ENCODE measurements at places on chromosomes 5 and 9. TPM values are rescaled to one million over a fixed set of nuclear protein-coding genes. Genes with fewer than 3 reads are reported as not detected.

DNA sequence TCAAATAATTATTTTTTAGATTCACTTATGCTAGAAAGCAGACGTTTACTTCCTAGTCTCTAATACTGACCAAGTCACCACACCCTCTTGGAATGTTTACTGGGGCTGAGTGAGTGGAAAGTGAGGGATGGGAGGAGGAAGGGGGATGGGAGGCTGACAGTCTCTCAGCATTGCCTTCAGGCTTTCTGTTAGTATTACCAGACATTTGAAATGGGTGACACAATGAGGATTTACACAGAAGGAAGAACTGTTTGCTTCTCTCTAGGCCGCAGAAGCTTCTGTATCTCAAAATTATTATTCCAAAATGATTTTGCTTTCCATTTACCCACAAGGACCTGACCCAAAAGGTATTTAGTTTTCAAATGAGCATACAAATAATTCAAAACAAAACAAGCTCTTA is 232.8 kb upstream of the ZNF608 start:
- H3K36me3 ChIP-seq, result no peaks in the 10 kb centered on the region
- H3K27ac ChIP-seq, result no peak overlapping the region
- no peaks in the 10 kb centered on the region for H3K27me3 ChIP-seq

The SLC34A3 gene
- not detected for total RNA-seq

DNA sequence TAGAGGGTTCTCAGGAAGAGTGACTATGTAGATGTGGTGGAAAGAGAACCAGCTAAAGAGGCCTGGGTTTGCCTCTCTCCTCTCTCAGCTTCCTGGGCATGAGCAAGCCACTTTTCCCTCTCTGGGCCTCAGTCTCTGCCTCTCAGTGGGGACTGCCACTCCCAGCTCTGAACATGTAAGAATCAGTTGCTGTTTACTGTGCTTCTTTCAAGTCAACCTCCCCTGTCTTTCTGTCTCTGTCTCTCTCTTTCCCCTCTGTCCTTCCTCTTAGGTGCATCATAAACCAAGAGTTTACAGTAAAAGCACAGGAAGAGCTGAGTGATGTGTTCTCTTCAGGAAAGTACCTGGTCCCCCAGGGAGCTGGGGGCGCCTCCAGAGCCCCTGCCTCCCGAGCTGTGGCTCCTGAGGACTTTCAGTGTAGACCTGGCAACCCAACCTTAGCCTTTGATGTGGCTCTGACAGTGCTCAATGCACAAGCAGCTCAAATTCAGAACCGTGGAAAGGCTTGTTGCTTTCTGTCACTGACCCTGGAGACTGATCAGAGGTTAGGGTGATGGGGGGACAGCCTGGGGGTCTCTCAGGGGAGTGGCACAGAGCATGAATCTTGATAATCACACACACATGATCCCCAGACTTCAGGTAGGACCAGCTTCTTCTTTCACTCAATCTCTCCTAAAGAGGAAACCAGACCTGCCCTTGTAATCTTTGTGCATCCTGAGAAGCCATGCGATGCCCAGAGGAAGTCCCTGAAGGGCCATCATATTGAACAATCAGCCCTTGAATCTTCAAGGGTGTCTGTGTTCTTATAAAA is 59.4 kb upstream of the TNFSF8 start:
- no peak overlapping the region for H3K4me3 ChIP-seq
- H3K4me1 ChIP-seq, result no peaks in the 10 kb centered on the region
- no peak overlapping the region for H3K27ac ChIP-seq
- no peaks in the 10 kb centered on the region for H3K36me3 ChIP-seq

DNA sequence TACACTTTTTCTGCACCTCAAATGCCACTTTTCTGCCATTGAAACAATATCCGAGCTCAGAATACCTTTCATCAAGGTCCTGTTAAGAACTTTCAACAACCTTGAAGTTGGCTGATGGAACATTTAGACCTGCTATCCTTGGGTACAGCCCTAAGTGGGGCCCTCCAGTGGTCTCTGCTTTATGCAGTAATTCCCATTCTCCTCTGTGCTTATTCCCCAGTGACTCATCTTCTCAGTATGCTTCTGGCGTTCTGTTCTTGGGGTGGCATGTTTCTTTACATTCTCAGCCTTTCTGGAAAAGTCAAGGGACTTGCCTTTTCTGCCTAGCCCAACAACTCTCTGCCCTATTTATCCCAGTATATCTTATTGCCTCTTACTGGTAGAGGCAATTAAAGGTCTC is 7.1 kb downstream of the ANP32B start:
- H3K4me1 ChIP-seq, result peaks cover 63% of the 10 kb centered on the region
- H3K27me3 ChIP-seq, result no peaks in the 10 kb centered on the region
- no peak overlapping the region for H3K27ac ChIP-seq
- H3K36me3 ChIP-seq, result peaks cover 6% of the 10 kb centered on the region

- H3K4me1 ChIP-seq, result peaks cover 11% of the 10 kb centered on the region
- no peak for DNase-seq
- no peak overlapping the region for H3K4me3 ChIP-seq
Observed at GRCh38 chr5:138468133-138468965, 3.1 kb downstream of the EGR1 start.

DNA sequence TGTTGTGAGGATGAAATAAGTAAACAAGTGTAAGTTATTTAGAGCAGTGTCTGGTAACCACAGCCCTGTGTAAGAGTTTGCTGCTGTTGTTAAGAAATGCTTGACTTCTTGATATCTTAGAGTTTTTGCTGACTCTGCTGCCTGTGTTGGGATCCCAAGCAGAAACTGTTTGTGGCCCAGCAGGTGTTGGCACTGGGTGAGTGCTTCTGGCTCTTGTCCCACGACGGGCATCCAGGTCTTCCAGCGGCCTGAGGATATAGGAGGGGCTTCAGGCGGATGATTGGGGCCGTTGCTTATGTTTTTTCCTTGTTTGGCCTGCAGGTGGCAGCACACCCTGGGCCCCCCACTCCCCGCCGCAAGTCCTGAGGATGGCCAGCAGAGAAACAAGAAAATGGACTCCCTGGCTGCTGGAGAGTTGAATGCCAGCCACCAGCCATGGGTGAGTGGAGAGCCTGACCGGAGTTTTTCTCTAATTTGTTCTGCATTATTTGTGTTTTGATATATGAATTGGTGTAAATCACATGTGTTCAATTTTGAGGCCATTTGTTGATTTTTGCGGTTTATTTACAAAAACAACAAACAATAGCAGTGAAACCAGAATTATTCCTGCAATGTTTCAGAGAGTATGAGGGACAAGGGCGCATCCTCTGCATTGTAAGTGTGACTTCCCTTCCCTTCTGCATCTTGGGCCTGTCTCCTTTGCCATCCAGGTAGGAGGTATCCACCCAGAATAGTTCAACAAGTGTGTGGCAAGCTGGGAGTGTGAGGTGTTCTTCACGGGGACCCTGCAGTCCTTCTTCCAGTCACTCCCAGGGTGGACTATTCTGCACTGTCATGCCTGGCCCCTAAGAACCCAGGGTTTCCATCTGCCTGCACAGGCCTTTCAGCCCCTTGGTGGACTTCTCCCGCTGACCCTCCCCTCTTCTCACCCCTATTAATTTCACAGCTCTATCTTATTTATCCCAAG is 50.3 kb downstream of the SLC22A5 start:
- H3K4me3 ChIP-seq, result no peak overlapping the region
- no peaks in the 10 kb centered on the region for H3K27me3 ChIP-seq
- peak; percentile 83 for DNase-seq

The PLCXD3 gene
- total RNA-seq, result 1.2 TPM

The MRPL50 gene
- total RNA-seq, result 6.3 TPM

The OLFM1 gene
- 8.5 TPM for total RNA-seq

DNA sequence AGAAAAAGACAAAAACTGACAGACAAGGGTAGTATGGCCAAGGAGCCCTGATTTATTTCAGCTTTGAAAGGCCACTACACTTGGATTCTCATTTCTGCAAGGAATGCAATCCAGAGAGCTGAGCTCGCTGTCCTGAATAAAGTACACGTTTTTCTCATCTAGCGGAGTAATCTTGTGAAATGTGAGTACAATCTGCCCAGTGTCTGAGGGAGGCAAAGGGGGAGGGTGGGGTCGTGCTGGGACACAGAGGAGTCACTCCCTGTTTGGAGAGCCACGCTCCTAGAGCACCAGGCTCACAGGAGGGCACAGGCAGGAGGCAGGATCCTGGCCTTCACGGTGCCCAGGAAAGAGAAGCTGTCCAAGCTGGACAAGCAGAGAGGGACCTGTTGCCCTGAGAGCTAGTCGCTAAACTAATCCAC is 51.0 kb upstream of the IFNK start:
- peaks cover 30% of the 10 kb centered on the region for H3K4me1 ChIP-seq
- peak; percentile 50 for DNase-seq
- H3K27me3 ChIP-seq, result no peaks in the 10 kb centered on the region
- no peak overlapping the region for H3K4me3 ChIP-seq

The MEGF9 gene
- total RNA-seq, result 15.3 TPM

The FBLL1 gene
- not detected for total RNA-seq

DNA sequence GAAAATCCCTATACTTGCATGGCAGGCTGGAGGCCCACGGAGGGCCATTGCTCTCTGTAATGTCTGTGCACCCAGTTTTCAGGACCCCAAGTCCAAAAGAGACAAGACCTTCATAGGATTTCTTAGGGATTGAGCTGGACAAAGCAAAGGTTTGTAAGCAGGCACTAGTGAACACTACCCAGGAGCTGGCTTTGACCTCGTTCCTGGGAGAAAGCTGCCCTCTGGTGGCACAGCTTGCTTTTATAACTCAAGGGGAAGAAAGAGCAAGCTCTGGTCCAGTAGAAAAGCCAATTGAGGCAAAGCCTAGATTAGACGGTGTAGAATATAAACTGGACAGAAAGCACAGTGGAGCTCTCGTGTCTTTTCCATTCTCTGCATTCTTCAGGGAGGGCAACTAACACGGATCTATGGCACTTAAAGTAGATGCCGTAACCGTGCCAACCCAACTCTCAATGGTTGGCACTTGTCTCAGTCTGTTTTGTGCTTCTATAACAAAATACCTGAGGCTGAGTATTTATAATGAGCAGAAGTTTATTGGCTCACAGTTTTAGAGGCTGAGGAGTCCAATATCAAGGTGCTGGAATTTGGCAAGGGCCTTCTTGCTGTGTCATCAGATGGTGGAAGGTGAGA is 7.9 kb downstream of the GABRP start:
- H3K4me3 ChIP-seq, result no peak overlapping the region
- no peak for DNase-seq
- no peaks in the 10 kb centered on the region for H3K27me3 ChIP-seq
- H3K36me3 ChIP-seq, result no peaks in the 10 kb centered on the region
- no peak overlapping the region for H3K27ac ChIP-seq
- no peaks in the 10 kb centered on the region for H3K4me1 ChIP-seq

The HTR4 gene
- 0.51 TPM for total RNA-seq

GRCh38 chr9:14339746-14340145 is 25.8 kb upstream of the NFIB start:
- no peak overlapping the region for H3K27ac ChIP-seq
- no peaks in the 10 kb centered on the region for H3K36me3 ChIP-seq
- peaks cover 23% of the 10 kb centered on the region for H3K4me1 ChIP-seq
- no peaks in the 10 kb centered on the region for H3K27me3 ChIP-seq
- H3K4me3 ChIP-seq, result no peak overlapping the region

- H3K4me1 ChIP-seq, result no peaks in the 10 kb centered on the region
- H3K4me3 ChIP-seq, result no peak overlapping the region
- H3K27ac ChIP-seq, result peak overlapping the region; percentile 21
- no peak for DNase-seq
- H3K27me3 ChIP-seq, result no peaks in the 10 kb centered on the region
Observed at GRCh38 chr5:172757394-172758010, 13.5 kb downstream of the DUSP1 start.

- no peaks in the 10 kb centered on the region for H3K4me1 ChIP-seq
- H3K27ac ChIP-seq, result no peak overlapping the region
- H3K27me3 ChIP-seq, result no peaks in the 10 kb centered on the region
- no peak for DNase-seq
Observed at GRCh38 chr9:127213859-127214258, 50.7 kb upstream of the GARNL3 start.

- DNase-seq, result no peak
- H3K27me3 ChIP-seq, result no peaks in the 10 kb centered on the region
- H3K4me3 ChIP-seq, result no peak overlapping the region
- no peaks in the 10 kb centered on the region for H3K4me1 ChIP-seq
- no peaks in the 10 kb centered on the region for H3K36me3 ChIP-seq
- no peak overlapping the region for H3K27ac ChIP-seq
Observed at GRCh38 chr9:89591274-89592212, 13.3 kb upstream of the GADD45G start.

GRCh38 chr5:99334936-99335335 is 406.1 kb upstream of the CHD1 start:
- no peak for DNase-seq
- H3K4me1 ChIP-seq, result no peaks in the 10 kb centered on the region
- no peak overlapping the region for H3K4me3 ChIP-seq
- no peaks in the 10 kb centered on the region for H3K36me3 ChIP-seq

DNA sequence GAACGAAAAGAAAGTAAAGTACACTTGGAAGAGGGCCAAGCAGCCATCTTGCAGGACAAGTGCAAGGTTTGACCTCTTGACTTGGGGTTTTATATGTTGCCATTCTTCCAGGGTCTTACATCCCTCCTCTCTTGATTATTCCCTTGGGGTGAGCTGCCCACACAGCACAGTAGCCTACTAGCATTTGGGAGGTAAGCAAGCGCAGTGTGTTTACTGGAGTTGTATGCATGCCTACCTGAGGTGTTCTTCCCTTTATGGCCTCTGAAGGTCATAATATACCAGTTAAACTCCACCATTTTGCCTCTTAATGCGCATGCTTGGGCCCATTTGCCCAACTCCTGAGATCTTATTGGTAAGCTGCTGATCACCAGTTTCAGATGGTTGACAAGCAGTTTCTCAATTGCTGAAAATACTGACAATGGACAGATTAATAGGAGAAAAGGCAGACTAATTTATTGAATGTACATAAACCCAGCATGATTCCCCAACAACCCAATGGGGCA is 173.8 kb upstream of the SLC30A5 start:
- H3K36me3 ChIP-seq, result no peaks in the 10 kb centered on the region
- H3K27ac ChIP-seq, result no peak overlapping the region
- no peaks in the 10 kb centered on the region for H3K27me3 ChIP-seq
- no peak for DNase-seq
- H3K4me3 ChIP-seq, result no peak overlapping the region

The PARP8 gene
- 1.0 TPM for total RNA-seq

- peaks cover 11% of the 10 kb centered on the region for H3K4me1 ChIP-seq
- peak overlapping the region; percentile 93 for H3K27ac ChIP-seq
- H3K4me3 ChIP-seq, result no peak overlapping the region
- DNase-seq, result no peak
Observed at GRCh38 chr5:138349852-138350562, 2.5 kb upstream of the KDM3B start.

- no peaks in the 10 kb centered on the region for H3K36me3 ChIP-seq
- no peaks in the 10 kb centered on the region for H3K27me3 ChIP-seq
- H3K27ac ChIP-seq, result peak overlapping the region; percentile 63
- no peak for DNase-seq
- H3K4me3 ChIP-seq, result no peak overlapping the region
- H3K4me1 ChIP-seq, result peaks cover 7% of the 10 kb centered on the region
Observed at GRCh38 chr5:139524940-139525585, 36.1 kb upstream of the UBE2D2 start.

DNA sequence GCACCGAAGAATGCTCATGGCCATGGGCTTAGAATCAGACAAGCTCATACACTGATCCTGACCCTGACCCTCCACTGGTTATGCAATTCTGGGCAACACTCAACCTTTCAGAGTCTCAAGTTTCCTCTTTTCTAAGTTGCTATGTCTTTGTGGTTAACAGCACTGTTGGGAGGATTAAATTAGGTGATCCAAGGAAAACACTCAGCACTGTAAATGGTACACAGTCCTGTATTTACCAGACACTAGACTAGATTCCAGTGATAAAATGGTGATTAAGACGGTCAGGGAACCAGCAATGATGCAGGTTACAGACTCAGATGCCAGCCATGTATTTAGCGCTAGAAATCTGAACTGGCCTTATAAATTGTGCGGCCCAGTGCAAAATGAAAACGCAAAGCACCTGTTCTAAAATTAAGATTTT is 8.1 kb downstream of the ARL15 start:
- H3K4me1 ChIP-seq, result no peaks in the 10 kb centered on the region
- DNase-seq, result no peak
- H3K36me3 ChIP-seq, result no peaks in the 10 kb centered on the region
- H3K27me3 ChIP-seq, result no peaks in the 10 kb centered on the region
- no peak overlapping the region for H3K27ac ChIP-seq

All from gastrocnemius medialis (tissue), 4 donors.